Hepatocyte (in vitro differentiated cells): ENCODE measurements at places on chromosomes 12 and 14. TPM values are rescaled to one million over a fixed set of nuclear protein-coding genes. Genes with fewer than 3 reads are reported as not detected.

DNA sequence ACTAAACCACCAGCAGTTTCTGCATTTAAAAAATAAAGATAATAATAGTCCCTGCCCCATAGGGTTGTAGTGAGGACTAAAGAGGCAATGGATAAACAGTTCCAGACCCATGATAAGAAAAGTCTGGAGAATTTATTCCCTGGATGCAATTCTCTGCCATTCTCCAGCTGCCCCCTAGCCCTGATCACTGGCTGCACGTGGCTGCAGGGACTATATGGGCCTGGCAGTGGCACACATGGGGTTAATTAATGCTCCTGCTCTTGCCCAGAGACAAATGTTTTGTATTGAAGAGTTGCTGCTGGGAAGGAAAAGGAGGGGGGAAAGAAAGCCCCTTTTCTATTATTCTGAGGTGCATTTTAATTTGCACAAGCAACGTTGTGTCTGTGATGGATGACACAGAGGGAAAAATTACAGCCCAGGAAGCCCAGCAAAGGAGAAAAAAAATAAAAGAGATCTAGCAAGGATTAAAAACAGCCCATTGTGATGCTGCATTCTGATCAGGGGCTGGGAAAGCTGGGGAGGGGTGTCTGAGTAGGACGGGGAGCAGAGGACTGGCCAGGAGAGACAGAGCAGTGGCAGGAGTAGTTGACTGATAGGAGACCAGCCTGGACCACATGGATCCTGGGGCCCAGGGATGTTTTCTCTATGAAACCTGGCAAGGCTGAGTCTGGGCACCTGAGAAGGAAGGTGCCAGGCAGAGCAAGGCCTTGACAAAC is 149.3 kb downstream of the ESRRB start:
- no peak overlapping the region for H3K27ac ChIP-seq
- H3K27me3 ChIP-seq: no peaks in the 10 kb centered on the region
- H3K36me3 ChIP-seq: no peaks in the 10 kb centered on the region
- DNase-seq: no peak
- H3K4me1 ChIP-seq: no peaks in the 10 kb centered on the region

DNA sequence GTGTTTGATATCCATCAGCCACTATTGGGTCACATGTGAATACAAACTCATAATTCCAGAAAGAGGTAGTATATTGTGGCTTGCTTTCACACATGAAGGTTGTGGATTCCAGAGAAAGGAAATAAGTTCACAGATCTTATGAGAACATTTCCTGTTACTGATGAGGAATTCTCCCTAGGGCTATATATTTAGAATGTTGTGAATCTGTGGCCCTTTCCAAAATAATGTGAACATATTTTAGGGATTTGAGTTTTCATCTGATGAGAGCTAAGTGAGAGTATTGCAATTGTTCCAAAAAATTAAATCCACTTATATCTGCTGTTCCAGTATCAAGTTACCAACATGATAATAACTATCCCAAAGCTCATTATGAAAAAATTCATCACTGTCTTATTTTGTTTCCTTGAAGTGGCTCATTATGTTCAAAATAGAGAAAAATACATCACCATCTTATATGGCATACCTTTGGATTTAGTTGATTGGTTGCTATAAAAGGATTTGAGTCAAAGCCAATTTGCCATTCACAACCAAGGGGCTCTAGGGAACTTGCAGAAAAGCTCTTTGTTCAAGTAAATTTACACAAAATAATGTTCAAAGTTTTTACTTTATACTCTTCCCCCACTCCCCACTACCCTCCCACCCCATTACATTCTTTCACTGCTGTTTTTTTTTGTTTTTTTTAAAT is 76.3 kb downstream of the MYRFL start:
- peaks cover 10% of the 10 kb centered on the region for H3K4me1 ChIP-seq
- no peak overlapping the region for H3K4me3 ChIP-seq
- H3K36me3 ChIP-seq: no peaks in the 10 kb centered on the region
- DNase-seq: no peak

DNA sequence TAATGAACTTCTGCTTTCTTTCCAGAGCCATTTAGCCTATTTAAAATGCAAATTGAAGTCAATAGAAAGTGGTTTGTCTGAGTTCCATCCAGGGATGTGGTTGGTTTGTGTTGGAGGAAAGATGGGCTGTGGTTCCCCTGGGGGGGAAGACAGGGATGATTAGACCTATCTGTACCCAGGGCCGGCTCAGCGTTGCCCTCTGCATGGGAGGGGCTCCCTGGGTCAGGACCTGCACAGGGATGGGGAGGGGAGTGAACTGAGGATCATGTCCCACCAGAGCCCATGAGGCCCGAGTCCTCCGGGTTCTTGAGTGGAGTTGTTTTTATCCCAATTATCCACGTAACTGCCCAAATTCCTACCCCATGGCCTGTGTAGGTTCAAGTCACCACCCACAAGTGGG is 76.9 kb upstream of the SFSWAP start:
- H3K36me3 ChIP-seq: no peaks in the 10 kb centered on the region
- H3K27me3 ChIP-seq: peaks cover 17% of the 10 kb centered on the region
- DNase-seq: no peak
- no peak overlapping the region for H3K27ac ChIP-seq

- no peaks in the 10 kb centered on the region for H3K27me3 ChIP-seq
- no peaks in the 10 kb centered on the region for H3K4me1 ChIP-seq
- DNase-seq: peak; percentile 42
- H3K27ac ChIP-seq: no peak overlapping the region
Measured at GRCh38 chr12:5872745-5873144, 72.3 kb downstream of the ANO2 start.

- H3K27me3 ChIP-seq: no peaks in the 10 kb centered on the region
- H3K4me1 ChIP-seq: peaks cover 7% of the 10 kb centered on the region
- peak overlapping the region; percentile 90 for H3K27ac ChIP-seq
- H3K36me3 ChIP-seq: no peaks in the 10 kb centered on the region
Measured at GRCh38 chr12:132085291-132085635, 58.9 kb downstream of the DDX51 start.

DNA sequence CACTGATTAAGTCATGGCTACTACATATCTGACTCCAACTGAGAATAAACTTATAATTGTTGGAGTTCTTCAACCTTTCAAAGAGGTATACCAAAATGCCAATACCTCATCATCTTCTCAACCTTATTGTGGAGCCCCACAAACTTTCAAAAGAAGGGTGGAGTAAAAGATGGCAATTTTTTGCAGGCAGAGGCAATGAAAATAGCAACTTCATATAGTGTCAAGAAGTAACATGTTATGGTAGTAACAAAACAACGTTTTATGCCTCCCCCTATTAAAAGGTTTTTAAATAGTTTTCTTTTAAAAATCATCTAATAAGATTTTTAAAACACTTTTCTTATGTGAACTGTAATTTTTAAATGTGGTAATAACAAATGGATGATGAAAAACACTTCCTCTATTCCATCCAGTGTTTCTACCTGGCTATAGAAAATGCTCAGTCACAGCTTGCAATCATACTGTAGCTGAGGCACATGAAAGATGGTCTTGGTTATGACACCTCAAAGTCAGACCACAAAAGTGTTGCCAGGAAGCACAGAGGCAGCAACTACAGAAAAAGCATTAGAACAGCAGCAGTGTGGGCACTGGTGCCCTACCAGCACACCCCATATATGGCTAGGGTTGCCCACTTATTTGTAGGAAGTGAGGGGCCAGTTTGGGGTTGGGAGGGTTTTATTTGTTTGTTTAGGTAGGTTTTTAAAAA is 7.0 kb downstream of the PPP1R12A start:
- no peak for DNase-seq
- H3K27ac ChIP-seq: no peak overlapping the region
- H3K36me3 ChIP-seq: no peaks in the 10 kb centered on the region
- H3K4me3 ChIP-seq: no peak overlapping the region
- H3K27me3 ChIP-seq: no peaks in the 10 kb centered on the region

DNA sequence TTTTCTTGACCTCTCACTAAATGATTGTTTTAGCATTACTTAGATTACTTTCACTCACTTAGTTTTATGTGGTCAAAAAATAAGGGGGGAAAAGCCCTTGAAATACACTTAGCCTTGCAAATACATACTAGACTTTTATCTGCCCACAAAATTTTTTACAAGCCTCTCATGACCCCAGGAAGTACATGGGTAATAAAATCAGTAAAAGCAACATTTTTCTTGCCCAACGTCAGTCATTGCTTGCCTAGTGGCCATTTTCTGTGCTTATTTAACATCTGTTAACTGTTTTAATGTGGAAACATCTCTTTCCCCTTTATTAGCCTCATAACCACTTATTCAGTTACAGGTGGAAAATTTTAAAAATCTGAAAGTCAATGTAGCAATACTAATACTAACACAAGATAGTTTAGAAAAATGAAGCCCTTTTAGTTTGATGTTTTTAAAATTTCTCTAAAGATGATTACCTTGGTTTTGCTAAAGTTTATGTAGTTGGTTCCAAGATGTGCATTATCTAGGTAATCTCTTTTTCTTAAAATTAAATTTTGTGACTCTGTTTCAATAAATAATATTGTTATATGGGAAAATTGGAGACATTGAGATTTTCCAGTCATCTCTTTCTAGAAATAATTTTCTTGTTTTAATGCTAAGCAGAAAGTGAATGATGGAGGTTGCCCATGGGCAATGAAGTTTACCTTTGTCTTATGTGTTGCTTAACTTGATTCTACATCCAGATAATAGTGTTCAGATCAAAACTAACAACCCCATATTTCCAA is 175.5 kb downstream of the TMTC2 start:
- H3K4me3 ChIP-seq: no peak overlapping the region
- no peak for DNase-seq
- H3K27me3 ChIP-seq: no peaks in the 10 kb centered on the region
- H3K27ac ChIP-seq: no peak overlapping the region
- no peaks in the 10 kb centered on the region for H3K36me3 ChIP-seq

DNA sequence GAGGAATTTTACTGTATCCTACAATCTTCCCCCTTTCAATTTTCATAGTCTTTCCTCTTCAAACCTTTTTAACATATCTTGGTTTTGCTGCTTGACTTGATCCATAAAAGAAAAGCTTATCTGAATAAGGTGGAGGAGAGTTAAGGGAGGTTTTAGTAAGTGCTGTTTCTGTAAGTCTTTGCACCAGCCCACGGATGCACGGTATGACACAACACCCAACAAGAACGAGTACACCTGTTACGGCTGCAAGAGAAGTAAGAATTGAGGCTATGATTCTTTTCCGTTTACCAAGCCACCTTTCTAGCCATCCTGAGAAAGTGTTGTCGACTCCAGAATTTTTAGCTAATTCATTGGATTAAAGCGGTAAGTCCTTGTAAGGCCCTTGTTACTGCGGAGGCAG is 26.1 kb upstream of the CPNE8 start:
- no peak overlapping the region for H3K4me3 ChIP-seq
- DNase-seq: no peak
- no peaks in the 10 kb centered on the region for H3K27me3 ChIP-seq

DNA sequence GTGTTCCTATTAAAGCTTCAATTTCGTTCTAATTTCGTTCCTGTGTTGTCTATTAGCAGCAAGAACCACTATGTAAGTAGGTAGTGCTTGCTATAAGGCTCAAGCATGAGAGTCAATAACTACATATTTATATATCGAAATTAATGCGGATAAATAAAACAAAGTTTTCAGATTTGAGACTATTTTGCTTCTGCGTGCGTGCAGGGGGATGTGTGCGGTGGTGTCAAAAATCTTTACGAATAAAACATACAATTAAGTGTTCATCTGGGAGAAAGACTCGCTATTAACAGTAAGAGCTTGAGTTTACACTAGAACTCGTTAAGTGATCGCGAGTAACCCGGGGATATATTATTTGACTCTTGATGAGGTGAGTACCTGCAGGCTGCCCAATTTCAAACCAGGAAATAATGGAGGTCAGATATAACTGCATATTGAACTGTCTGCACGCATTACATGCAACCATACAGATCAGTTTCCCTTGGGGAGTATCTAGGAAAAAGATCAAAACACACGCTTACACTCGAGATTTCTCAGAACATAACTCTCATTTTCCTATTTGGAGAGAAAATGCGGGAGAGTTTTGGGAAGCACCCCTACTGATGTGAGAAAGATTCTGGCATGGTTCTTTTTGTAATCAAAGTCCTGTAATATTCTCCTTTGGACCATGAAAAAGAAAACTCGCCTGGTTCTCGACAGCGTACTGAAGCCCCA is 813 bp downstream of the TWF1 start:
- H3K4me3 ChIP-seq: peak overlapping the region; percentile 85
- no peak for DNase-seq
- no peaks in the 10 kb centered on the region for H3K27me3 ChIP-seq
- H3K36me3 ChIP-seq: no peaks in the 10 kb centered on the region

DNA sequence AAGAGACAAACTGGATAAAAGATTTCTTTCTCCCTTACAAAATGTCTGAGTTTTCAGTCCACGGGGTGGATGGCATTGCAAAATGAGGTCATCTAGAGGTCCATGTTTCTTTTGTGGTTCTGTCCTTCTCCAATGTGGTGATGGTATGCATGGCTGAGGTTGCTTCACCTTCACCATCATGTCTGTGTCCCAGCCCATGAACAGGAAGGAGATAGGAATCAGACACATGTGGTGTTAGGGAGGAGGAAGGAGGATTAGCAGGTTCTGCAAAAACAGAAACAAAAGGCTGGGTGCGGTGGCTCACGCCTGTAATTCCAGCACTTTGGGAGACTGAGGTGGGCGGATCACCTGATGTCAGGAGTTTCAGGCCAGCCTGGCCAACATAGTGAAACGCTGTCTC is 11.0 kb upstream of the AEBP2 start:
- H3K4me3 ChIP-seq: no peak overlapping the region
- no peak for DNase-seq
- H3K36me3 ChIP-seq: no peaks in the 10 kb centered on the region
- no peak overlapping the region for H3K27ac ChIP-seq

DNA sequence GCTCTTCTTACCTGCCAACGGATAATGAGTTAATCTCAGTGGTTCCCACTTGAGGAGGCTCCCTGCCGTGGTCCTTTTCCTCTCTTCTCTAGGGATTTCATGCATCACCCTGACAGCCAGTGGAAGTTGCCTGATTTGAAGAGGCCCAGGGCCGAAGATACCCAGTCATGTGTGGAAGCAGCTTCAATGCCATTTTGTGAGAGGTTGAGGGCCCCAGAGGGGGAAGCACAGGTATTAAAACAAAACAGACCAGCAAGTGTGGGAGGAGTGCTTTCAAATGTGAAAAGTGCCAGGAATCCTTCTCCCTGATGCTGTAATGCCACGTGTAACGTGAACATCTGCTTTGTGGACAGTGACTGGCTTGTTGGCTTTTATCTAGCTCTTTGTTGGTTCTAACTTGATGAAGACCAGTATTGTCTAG is 1.5 kb downstream of the TCP11L2 start:
- peak overlapping the region; percentile 99 for H3K27ac ChIP-seq
- DNase-seq: peak; percentile 24
- H3K4me1 ChIP-seq: peaks cover 43% of the 10 kb centered on the region

GRCh38 chr12:98228683-98229539 is 286.5 kb upstream of the TMPO start:
- H3K27ac ChIP-seq: no peak overlapping the region
- H3K27me3 ChIP-seq: no peaks in the 10 kb centered on the region
- H3K36me3 ChIP-seq: no peaks in the 10 kb centered on the region
- no peak overlapping the region for H3K4me3 ChIP-seq
- no peak for DNase-seq

GRCh38 chr12:45666396-45666795 is 63.1 kb upstream of the ARID2 start:
- no peaks in the 10 kb centered on the region for H3K4me1 ChIP-seq
- H3K27me3 ChIP-seq: no peaks in the 10 kb centered on the region
- DNase-seq: no peak
- H3K27ac ChIP-seq: no peak overlapping the region
- H3K4me3 ChIP-seq: no peak overlapping the region

The SERPINA12 gene
- 0.25 and 0.90 TPM in 2 replicates for polyA plus RNA-seq

The MAGOHB gene
- polyA plus RNA-seq: 39.4 and 40.2 TPM in 2 replicates

The SERPINA1 gene
- polyA plus RNA-seq: 3,463 and 3,480 TPM in 2 replicates

The ZDHHC22 gene
- not detected in 2 replicates for polyA plus RNA-seq

The ANKRD33 gene
- 0.12 and 0.29 TPM in 2 replicates for polyA plus RNA-seq

The GPRC5D gene
- not detected in 2 replicates for polyA plus RNA-seq

The FBLN5 gene
- 337 and 359 TPM in 2 replicates for polyA plus RNA-seq

The CLEC6A gene
- polyA plus RNA-seq: not detected in 2 replicates

The CAPZA3 gene
- polyA plus RNA-seq: not detected in 2 replicates

The MYF6 gene
- polyA plus RNA-seq: not detected in 2 replicates

The TSPAN19 gene
- polyA plus RNA-seq: not detected in 2 replicates
